ENCODE measurements at places on chromosomes 16 and 17. TPM values are rescaled to one million over a fixed set of nuclear protein-coding genes. Genes with fewer than 3 reads are reported as not detected.

The SCARF1 gene
- 0.83 TPM for total RNA-seq

The CDH5 gene
- not detected for total RNA-seq

The SLC35G3 gene
- total RNA-seq: not detected

The ODAD4 gene
- 0.48 TPM for total RNA-seq

The EVPLL gene
- total RNA-seq: 0.17 TPM

The TUBG1 gene
- 133 TPM for total RNA-seq

DNA sequence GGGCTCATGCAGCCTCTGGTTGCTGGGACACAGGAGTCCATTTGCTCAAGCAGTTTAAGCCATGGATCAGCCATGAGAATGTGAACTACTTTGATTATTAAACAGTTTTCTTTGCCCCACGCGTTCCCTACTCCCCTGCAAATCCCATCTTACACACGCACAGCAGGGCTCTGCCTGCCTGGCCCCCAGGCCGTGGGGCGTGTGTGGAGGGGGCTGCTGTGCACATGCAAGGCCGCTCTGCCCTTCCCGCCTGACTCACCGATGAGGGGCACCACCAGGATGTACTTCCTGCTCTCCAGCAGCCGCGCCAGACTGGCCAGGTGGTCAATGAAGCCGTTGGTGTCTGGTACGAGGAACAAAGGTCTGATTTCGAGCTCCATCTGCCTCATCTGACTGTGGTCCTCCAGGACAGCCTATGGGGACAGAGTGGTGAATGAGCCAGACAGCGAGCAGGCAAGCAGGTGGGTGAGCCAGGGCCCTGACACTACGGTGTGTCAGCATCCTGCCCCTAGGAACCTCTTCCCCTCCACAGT is 13.7 kb downstream of the HIC1 start:
- no peak for DNase-seq

- DNase-seq: no peak
These were observed 14.6 kb downstream of the CACNA1H start for GRCh38 chr16:1167276-1168107.

- no peak for DNase-seq
These were observed 2.2 kb downstream of the HEATR9 start for GRCh38 chr17:35866341-35866950.

- DNase-seq: no peak
These were observed at the start of gene CES1 for GRCh38 chr16:55832773-55833691. Gene CES1 (minus strand): TSS chr16:55833096. CDS start chr16:55833055, 41 bp downstream.

DNA sequence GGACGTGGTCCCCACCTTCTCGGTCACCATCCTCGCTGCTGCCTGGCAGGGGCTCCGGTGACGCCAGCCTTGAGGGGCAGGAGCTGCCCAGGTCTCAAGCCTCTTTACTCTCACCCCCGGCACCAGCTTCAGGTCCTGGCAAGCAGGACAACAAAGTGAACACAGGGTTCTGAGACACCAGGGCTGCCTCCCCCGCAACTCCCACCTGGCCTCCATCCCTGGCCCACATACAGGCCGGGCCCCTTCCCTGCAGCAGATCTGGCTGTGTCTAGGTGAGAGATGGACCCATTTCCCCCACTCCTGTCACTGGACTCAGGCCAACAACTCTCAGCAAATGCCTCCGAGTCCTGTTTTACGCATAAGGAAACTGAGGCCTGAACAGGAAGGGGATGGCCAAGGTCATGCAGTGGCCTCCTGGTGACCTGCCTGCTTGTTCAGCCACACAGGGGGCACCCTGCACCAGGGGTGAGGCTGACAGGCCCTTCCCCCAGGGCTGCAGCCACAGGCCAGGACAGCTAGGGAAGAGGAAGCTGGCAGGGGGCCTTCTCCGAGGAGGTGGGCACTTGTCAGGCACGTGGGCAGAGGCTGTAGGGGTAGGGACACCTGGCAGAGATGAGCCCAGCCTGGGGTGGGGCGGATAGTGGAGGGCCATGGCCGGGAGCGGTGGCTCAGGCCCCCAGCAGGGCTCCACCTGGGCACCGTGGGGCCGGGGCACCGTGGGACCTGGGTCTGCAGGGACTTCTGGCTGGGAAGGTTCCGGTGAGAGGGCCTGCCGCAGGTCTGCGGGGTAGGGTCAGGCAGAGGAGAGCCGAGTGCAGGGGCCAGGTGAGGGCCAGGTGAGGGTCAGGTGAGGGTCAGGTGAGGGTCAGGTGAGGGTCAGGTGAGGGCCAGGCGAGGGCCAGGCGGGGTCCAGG is 46.7 kb upstream of the PVALEF start:
- no peak for DNase-seq

GRCh38 chr16:74201576-74201975 is 95.0 kb upstream of the PSMD7 start:
- no peak for DNase-seq

DNA sequence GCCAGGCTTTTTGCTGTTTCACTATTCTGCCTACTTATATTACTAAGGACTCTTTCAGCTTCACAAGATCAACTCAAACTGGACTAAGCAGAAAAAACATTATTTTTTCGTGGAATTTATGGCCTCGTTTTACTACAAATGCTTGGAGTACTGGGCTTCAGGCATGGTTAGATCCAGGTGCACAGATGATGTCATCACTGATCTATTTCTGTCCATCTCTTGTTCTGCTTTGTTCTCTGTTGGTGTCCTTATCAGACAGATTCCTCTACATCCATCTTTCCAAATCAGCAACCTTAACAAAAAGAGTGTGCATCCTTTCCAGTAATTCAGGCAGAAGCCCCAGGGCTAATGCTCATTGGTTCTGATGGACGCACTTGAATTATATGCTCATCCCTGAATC is 109.9 kb upstream of the DNAH9 start:
- no peak for DNase-seq

DNA sequence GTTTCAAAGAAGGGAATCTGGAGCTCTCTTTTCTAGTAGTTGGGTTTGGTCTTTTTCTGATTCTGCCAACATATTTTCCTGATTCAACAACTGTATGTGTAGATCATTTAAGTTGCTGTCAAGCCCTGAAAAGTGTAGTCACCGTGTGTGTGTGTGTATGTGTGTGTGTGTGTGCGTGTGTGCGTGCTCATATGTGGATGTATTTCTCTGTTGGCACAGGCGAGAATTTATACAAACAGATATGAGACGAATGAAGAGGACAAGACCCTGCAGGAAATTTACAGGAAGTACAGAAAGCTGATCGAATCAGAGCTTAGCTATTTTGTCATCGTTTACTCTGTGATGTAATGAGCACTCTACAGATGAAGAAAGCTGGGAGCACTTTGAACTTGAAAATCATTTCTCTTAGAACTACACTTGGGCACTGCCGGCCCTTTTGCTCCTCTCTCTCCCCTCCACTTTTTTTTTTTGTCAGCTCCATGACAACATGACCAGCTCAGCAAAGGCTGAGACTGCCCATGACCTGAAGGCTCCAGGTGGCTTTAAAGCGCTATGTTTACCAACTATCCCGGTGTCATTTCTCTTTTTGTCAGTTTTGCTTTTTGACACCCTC is 11.2 kb downstream of the FBXO39 start:
- no peak for DNase-seq

All from mammary epithelial cell (primary cell).